Esophagus squamous epithelium (tissue), 5 donors: ENCODE measurements at places on chromosomes 2 and 18.

GRCh38 chr2:30989746-30990145 is 148.5 kb downstream of the GALNT14 start:
- no peaks in the 10 kb centered on the region for H3K27me3 ChIP-seq
- H3K27ac ChIP-seq: no peak overlapping the region
- no peaks in the 10 kb centered on the region for H3K36me3 ChIP-seq
- DNase-seq: no peak

DNA sequence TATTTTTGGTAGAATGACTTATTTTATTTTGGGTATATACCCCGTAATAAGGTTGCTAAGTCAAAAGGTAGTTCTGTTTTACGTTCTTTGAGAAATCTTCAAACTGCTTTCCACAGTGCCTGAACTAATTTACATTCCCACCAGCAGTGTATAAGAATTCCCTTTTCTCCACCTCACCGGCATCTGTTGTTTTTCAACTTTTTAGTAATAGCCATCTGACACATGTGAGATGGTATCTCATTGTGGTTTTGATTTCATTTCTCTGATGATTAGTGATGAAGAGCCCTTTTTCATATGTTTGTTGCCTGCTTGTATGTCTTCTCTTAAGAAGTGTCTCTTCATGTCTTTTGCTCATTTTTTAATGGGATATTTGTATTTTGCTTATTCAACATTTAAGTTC is 215.2 kb upstream of the TFPI start:
- no peak overlapping the region for H3K4me3 ChIP-seq
- no peak for DNase-seq

DNA sequence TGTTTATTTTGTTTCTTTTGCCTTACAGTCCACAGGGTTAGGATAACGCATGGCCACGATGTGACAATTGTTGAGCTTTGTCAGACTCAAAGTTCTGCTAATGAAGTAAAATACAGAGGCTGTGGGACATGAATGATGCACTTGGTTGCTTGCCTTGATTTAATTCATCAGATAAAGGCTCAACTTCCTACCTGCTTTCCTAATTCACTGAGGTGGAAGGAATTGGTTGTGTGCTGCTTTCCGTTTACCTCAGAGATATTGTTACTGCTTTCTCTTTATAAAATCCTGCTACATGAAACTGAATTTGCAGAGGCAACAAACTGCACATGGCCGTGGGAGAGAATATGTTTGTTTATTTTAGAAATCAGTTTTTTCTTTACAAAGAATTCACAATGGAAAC is 6.6 kb downstream of the RIT2 start:
- no peaks in the 10 kb centered on the region for H3K4me1 ChIP-seq
- H3K4me3 ChIP-seq: no peak overlapping the region
- H3K27me3 ChIP-seq: no peaks in the 10 kb centered on the region

DNA sequence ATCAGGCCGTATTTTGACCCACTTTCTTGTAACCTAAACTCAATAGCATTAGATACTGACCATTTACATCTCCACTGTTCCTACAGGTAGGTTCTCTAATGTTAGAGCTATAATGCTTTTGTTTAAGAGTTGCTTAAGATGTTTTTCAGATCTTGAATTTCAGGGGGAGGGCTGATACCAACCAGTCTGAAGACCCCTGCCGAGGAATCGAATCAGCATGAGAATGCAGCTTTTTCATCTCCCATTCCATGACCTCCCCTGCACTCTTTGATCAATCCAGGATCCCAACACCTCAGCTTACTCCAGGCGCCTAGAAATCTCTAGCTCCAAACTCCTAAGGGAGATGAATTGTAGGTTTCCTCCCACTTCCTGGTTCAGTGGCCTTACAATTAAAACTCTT is 120.5 kb upstream of the MC4R start:
- DNase-seq: no peak
- H3K27ac ChIP-seq: no peak overlapping the region
- H3K4me3 ChIP-seq: no peak overlapping the region

- no peaks in the 10 kb centered on the region for H3K27me3 ChIP-seq
- H3K4me1 ChIP-seq: no peaks in the 10 kb centered on the region
- H3K36me3 ChIP-seq: no peaks in the 10 kb centered on the region
- DNase-seq: no peak
Observed at GRCh38 chr2:207275779-207276178, 110.0 kb upstream of the KLF7 start.

- H3K27me3 ChIP-seq: no peaks in the 10 kb centered on the region
Observed at GRCh38 chr2:71629771-71630453, 176.6 kb downstream of the DYSF start.

GRCh38 chr18:31190919-31191318 is 28.3 kb upstream of the DSC1 start:
- H3K36me3 ChIP-seq: no peaks in the 10 kb centered on the region
- H3K4me3 ChIP-seq: no peak overlapping the region
- no peak for DNase-seq
- peak overlapping the region; percentile 39 for H3K27ac ChIP-seq
- no peaks in the 10 kb centered on the region for H3K27me3 ChIP-seq
- peaks cover 39% of the 10 kb centered on the region for H3K4me1 ChIP-seq

- peaks cover 32% of the 10 kb centered on the region for H3K4me1 ChIP-seq
- peak overlapping the region; percentile 61 for H3K4me3 ChIP-seq
- H3K27ac ChIP-seq: no peak overlapping the region
- H3K27me3 ChIP-seq: peaks cover 16% of the 10 kb centered on the region
- H3K36me3 ChIP-seq: no peaks in the 10 kb centered on the region
- DNase-seq: no peak
Observed at GRCh38 chr2:27263287-27264252, 723 bp upstream of the SLC30A3 start.

GRCh38 chr2:61419129-61419528 is 51.8 kb downstream of the USP34 start:
- peaks cover 32% of the 10 kb centered on the region for H3K36me3 ChIP-seq
- peaks cover 10% of the 10 kb centered on the region for H3K4me1 ChIP-seq

- peaks cover 5% of the 10 kb centered on the region for H3K4me1 ChIP-seq
- peak overlapping the region; percentile 77 for H3K27ac ChIP-seq
- H3K36me3 ChIP-seq: no peaks in the 10 kb centered on the region
- H3K27me3 ChIP-seq: no peaks in the 10 kb centered on the region
- no peak for DNase-seq
Observed at GRCh38 chr2:109707281-109708147, 86.6 kb upstream of the RGPD5 start.

DNA sequence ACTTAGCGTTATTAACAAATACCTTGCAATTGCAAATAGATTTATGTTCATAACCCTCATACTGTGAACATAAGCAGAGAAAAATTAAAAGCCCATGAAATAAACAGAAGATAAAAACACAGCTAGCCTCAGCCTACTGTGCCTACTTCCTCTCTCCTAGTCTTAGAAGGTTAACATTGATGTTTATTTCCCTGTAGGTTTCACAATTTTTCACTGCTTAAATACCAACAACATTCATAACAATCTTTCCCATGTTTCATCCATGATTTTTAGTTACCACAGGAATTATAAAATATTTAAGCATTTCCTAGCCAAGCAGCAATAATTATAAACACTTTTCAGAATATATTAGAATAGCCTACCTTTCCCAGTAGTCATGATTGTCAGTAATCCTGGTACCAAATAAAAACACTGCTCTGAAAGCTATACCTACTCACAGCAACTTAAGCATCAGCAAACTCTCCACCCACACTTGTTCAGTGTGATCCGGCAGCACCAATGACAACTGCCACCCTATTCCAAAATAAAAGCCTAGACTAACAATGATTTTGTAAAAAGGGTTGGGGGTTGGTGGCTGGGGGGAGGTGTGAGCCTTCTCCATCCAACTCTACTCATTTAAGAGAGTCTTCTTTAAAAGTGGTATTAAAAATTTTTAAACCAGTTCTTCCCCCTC is 40.6 kb upstream of the RNU4ATAC start:
- no peaks in the 10 kb centered on the region for H3K27me3 ChIP-seq
- H3K36me3 ChIP-seq: peaks cover 3% of the 10 kb centered on the region
- no peak for DNase-seq
- no peak overlapping the region for H3K27ac ChIP-seq
- no peaks in the 10 kb centered on the region for H3K4me1 ChIP-seq
